ENCODE measurements at places on chromosomes 6 and 20. TPM values are rescaled to one million over a fixed set of nuclear protein-coding genes. Genes with fewer than 3 reads are reported as not detected.

The FAM83C gene
- polyA plus RNA-seq, result not detected

The LKAAEAR1 gene
- 0.22 TPM for polyA plus RNA-seq

The DSP gene
- polyA plus RNA-seq, result 79.1 TPM

The GRM4 gene
- polyA plus RNA-seq, result 0.55 TPM

The TSBP1 gene
- not detected for polyA plus RNA-seq

The POU5F1 gene
- polyA plus RNA-seq, result 1.6 TPM

The PNPLA1 gene
- 2.6 TPM for polyA plus RNA-seq

The PLA2G7 gene
- polyA plus RNA-seq, result 3.1 TPM

The SLC32A1 gene
- polyA plus RNA-seq, result 1.4 TPM

The FKBP1C gene
- 6.8 TPM for polyA plus RNA-seq

The LAMA4 gene
- 94.0 TPM for polyA plus RNA-seq

The CNKSR3 gene
- 64.0 TPM for polyA plus RNA-seq

The LY86 gene
- 2.0 TPM for polyA plus RNA-seq

The ESR1 gene
- polyA plus RNA-seq, result 0.68 TPM

The TOX2 gene
- 4.2 TPM for polyA plus RNA-seq

The IRF4 gene
- polyA plus RNA-seq, result 0.14 TPM

The ZNF165 gene
- 4.5 TPM for polyA plus RNA-seq

The RHAG gene
- polyA plus RNA-seq, result 1.2 TPM

The OPRL1 gene
- 0.80 TPM for polyA plus RNA-seq

The XKR7 gene
- 0.35 TPM for polyA plus RNA-seq

The HMGN3 gene
- polyA plus RNA-seq, result 367 TPM

The SERINC1 gene
- polyA plus RNA-seq, result 297 TPM

The TMEM217 gene
- 1.1 TPM for polyA plus RNA-seq

The IGF2R gene
- 59.1 TPM for polyA plus RNA-seq

The RNF8 gene
- 25.9 TPM for polyA plus RNA-seq

The HLA-DOA gene
- polyA plus RNA-seq, result 4.8 TPM

The GSTA5 gene
- polyA plus RNA-seq, result not detected

The SLC22A16 gene
- 0.63 TPM for polyA plus RNA-seq

The RWDD2A gene
- polyA plus RNA-seq, result 7.8 TPM

The GTF2H4 gene
- polyA plus RNA-seq, result 43.0 TPM

The PSORS1C2 gene
- not detected for polyA plus RNA-seq

The HCRTR2 gene
- polyA plus RNA-seq, result 0.47 TPM

The RNF182 gene
- polyA plus RNA-seq, result 2.5 TPM

The ADAM33 gene
- polyA plus RNA-seq, result 9.9 TPM

The DOP1A gene
- 36.4 TPM for polyA plus RNA-seq

The TXLNB gene
- 1.8 TPM for polyA plus RNA-seq

The VWA7 gene
- polyA plus RNA-seq, result 10.4 TPM

The ARMC12 gene
- polyA plus RNA-seq, result 1.1 TPM

The TTK gene
- 24.6 TPM for polyA plus RNA-seq

The F13A1 gene
- polyA plus RNA-seq, result 14.2 TPM

The UST gene
- 12.0 TPM for polyA plus RNA-seq

The THBS2 gene
- polyA plus RNA-seq, result 19.0 TPM

The GSTA3 gene
- polyA plus RNA-seq, result 0.52 TPM

The METTL24 gene
- 15.3 TPM for polyA plus RNA-seq

The TRIM40 gene
- polyA plus RNA-seq, result 0.06 TPM

The NMBR gene
- polyA plus RNA-seq, result 0.30 TPM

The OCSTAMP gene
- polyA plus RNA-seq, result not detected

The KCTD20 gene
- 49.4 TPM for polyA plus RNA-seq

The SLC22A7 gene
- 2.5 TPM for polyA plus RNA-seq

The SAMD3 gene
- 0.77 TPM for polyA plus RNA-seq

The TAAR2 gene
- not detected for polyA plus RNA-seq

The DNAH8 gene
- 0.25 TPM for polyA plus RNA-seq

The ADGRB3 gene
- 4.7 TPM for polyA plus RNA-seq

The CPNE5 gene
- polyA plus RNA-seq, result 14.8 TPM

The SMOC2 gene
- polyA plus RNA-seq, result 36.5 TPM

The LRP11 gene
- polyA plus RNA-seq, result 38.5 TPM

The IBTK gene
- 48.9 TPM for polyA plus RNA-seq

The HEY2 gene
- polyA plus RNA-seq, result 7.0 TPM

Measured in right renal pelvis (tissue), 4 donors.